Kidney capillary endothelial cell (primary cell): ENCODE measurements at places on chromosomes 6 and 20.

GRCh38 chr20:58233881-58234528, 5.6 kb upstream of the ANKRD60 start:
- DNase-seq = peak; percentile 20

GRCh38 chr6:53192682-53193188, 44.1 kb upstream of the GCM1 start:
- DNase-seq = no peak

DNA sequence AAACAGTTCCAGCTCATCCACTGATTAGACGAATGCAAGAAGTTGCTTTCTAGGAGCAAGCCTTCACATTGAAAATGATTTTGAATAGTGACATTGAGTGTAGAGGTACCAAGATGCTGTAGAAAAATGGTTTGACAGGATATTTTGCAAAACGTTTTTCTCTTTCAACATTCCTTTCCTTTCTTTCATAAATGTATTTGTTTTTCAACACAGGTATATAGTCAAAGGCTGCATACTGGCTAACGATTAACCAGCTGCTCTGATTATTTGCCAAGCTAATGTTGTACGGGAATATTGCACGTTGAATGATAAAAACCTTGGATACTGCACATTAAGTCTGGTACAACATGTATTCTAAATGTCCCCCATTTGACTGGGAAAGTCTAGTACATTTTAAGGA, 78.8 kb upstream of the TENT5A start:
- DNase-seq = no peak

DNA sequence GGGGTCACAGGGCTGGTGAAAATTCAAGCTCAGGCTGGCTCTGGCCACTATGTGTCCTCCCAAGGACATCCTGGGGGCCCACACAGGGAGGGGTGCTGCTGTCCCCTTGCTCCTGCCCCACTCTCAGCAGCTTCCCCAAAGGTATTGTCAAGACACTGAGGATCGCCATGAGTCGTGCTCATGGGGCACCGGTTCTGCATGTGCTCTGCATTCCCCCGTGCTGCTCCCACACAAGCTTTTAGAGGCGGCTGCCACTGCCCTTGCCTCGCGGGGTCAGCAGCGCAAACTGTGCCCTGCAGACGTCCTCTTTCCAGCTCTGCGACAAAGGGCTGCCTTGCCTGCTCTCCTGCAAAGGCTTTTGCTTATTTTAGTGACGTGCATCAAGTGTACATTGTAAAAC, 179.8 kb downstream of the ERMARD start:
- DNase-seq = no peak

GRCh38 chr6:117506180-117506835, 23.8 kb downstream of the DCBLD1 start:
- no peak for DNase-seq

- no peak for DNase-seq
Measured at GRCh38 chr20:58028123-58028522, 200.3 kb downstream of the ANKRD60 start.
